HCT116 (cell line): ENCODE measurements at places on chromosomes 12 and 14.

- no peaks in the 10 kb centered on the region for H3K27me3 ChIP-seq
- no peaks in the 10 kb centered on the region for H3K36me3 ChIP-seq
- DNase-seq: no peak
- no peak overlapping the region for H3K27ac ChIP-seq
- peaks cover 8% of the 10 kb centered on the region; the same call in 1 of the 2 replicates for H3K4me1 ChIP-seq
- H3K4me3 ChIP-seq: no peak overlapping the region
Observed at GRCh38 chr14:67962215-67962644, 142.7 kb downstream of the RAD51B start.

DNA sequence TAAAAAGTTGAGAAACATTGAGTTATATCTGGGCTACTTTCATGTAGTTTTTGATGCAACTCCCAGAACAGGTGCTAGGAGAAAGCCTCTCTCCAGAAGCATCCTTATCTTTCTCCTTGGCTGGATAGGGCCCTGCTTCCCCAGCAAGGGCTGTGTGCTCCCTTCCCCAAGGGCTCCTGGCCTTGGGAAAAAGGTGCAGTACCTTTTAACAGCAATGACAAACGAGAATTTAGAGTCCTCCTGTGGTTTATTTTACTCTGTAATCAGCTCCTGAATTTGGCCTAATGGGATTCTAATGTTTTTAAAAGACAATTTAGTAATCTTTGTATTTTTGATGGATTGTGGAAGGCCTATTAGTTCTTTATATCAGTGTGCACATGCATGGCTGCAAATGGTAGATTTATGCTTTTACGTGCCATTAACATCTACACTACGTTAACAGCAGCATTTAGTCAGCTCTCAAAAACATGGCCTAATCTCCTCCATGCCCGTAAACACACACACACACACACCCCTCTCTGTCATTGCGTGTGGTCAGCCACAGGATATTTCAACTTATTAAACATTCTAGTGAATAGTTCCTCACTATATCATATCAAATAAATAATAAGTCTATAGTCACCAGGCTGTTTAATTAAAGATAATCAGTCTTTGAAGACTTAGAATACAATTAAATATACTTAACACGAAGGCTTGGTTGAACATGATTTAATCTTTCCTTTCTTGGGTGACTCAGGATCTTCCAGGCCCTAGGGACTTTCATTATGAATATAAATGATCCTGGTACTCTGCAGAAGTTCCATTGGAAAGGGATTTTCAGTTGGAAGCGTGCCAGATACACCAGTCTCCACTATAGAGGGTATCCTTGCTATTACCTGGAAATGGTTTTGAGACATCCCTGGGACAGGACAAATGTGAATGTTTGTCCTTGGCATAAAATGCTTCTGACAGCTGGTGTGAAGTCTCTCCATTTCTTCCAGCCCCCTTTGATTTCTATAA, 181.4 kb upstream of the PWP1 start:
- no peak overlapping the region for H3K27ac ChIP-seq
- no peaks in the 10 kb centered on the region for H3K36me3 ChIP-seq
- no peak for DNase-seq
- no peaks in the 10 kb centered on the region for H3K27me3 ChIP-seq
- H3K4me1 ChIP-seq: no peaks in the 10 kb centered on the region
- H3K4me3 ChIP-seq: no peak overlapping the region

GRCh38 chr12:63930971-63931370, 86.5 kb downstream of the SRGAP1 start:
- H3K36me3 ChIP-seq: no peaks in the 10 kb centered on the region
- no peaks in the 10 kb centered on the region for H3K4me1 ChIP-seq
- H3K4me3 ChIP-seq: no peak overlapping the region
- H3K27ac ChIP-seq: no peak overlapping the region
- DNase-seq: no peak

GRCh38 chr14:105871590-105871989, 345.2 kb downstream of the TMEM121 start:
- H3K27ac ChIP-seq: no peak overlapping the region
- peaks cover 64% of the 10 kb centered on the region for H3K27me3 ChIP-seq
- no peak for DNase-seq
- H3K36me3 ChIP-seq: no peaks in the 10 kb centered on the region
- no peak overlapping the region for H3K4me3 ChIP-seq
